ENCODE measurements at places on chromosomes 11 and 22. TPM values are rescaled to one million over a fixed set of nuclear protein-coding genes. Genes with fewer than 3 reads are reported as not detected.

GRCh38 chr11:87463486-87464102 lies 425.9 kb downstream of the TMEM135 start:
- no peak for DNase-seq

- DNase-seq, result no peak
Measured at GRCh38 chr22:28604966-28605761, 74.5 kb downstream of the TTC28 start.

DNA sequence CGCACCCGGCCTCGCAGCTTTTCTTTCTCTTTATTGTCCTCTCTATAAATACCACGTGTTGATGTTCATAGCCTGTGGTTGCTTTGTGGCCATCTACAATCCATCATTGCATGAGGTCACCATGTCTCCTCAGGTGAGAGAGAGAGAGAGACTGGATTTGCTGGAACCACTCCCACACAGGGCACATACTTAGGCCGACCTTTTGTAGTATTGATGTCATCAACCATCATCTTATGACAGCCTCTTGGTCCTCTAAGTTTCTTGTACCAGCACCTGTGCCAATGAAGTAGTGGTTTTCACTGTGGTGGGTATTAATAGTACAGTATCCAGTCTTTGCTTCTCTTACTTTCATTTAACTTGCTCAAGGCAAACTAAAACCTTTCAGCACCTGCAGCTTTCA lies 22.8 kb upstream of the P2RY6 start:
- DNase-seq, result no peak

DNA sequence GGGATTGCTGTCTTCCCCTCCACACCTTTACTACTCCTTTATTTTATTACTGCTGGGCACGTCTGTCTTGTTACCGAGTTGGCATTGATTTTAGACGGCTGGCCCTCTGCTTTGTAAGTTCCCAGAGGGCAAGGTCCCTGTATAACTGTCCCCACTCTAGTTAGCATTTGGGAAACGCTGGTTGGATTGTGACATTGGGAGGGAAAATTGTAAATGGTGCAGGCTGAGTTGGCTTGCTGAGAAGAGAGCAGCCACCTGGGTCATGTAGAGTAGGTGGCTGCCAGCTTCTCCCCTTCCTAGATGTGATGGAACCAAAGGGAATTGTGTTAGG lies 1.7 kb downstream of the TAB1 start:
- DNase-seq, result no peak

- peak; percentile 28 for DNase-seq
Measured at GRCh38 chr22:31692186-31692886, 30.3 kb upstream of the PISD start.

ROBO4 gene
- 3.6 TPM for total RNA-seq

TSPAN32 gene
- total RNA-seq, result not detected
